GM23248 (cell line): ENCODE measurements at places on chromosomes 5 and 9. TPM values are rescaled to one million over a fixed set of nuclear protein-coding genes. Genes with fewer than 3 reads are reported as not detected.
A peak's percentile ranks its signal among the peaks of the same experiment; 100 is the strongest.

- no peak for DNase-seq
These were observed 1380.5 kb upstream of the WWC1 start for GRCh38 chr5:166910995-166911394.

Gene ZNF366
- not detected in 2 replicates for total RNA-seq

GRCh38 chr5:61731946-61732314 is 399.9 kb downstream of the ZSWIM6 start:
- no peak for DNase-seq

- no peak for DNase-seq
These were observed 5.7 kb upstream of the GAPVD1 start for GRCh38 chr9:125255781-125256391.

DNA sequence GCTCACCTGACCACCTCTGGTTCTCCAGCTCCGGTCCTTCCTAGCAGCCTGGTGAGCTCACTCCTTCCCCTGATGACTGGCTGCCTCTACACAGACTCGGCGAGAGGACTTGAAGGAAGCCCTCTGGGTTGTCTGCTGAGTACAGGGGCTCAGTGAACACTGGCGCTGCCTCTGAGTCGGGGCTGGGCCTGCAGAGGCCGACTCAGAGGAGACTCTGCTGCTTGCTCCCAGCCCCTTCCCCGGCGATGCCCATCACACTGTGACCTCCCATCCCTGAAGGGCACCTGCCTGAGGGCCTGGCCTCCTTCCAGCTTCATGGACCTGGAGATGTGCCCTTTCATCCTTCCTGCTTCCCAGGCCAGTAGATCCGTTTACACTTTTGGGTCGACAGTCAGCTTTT is 22.0 kb downstream of the CRB2 start:
- no peak for DNase-seq

DNA sequence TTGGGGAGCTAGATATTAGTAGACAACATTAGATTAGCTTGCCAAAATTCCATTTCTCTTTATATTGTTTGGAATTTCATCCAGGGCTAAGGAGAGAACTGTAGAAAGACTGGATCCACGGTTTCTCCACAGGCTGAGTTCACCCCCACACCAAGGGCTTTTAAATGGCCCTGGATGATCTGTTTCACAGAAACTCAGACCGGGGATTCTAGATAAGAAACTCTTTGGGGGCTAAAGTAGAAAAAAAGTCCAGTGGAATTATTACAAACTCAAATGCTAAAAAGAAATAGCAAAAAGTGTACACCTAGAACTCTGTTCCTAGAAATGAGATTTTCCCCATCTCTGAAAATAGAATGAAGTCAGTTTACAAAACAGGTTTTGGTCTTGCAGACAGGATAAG is 80.9 kb downstream of the SUSD1 start:
- no peak for DNase-seq

DNA sequence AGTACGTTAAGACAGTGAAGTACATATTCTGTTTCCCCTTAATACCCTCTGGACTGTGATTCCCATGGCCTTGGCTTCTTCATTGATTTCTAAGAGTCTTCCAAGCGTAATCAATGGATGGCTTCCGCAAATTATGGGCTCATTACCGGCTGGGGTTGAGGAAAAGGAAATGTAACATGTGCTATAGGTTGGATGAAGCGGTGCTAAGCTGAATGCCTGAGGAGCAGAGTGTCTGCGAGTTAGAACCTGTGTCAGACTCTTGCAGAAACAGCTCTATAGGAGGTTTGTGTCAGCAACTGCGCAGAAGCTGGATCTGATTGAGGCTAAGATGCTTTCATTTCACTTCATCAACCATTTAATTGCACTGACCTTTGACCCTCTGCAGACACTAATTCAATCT is 114.3 kb upstream of the CDH18 start:
- DNase-seq = no peak

GRCh38 chr5:160970605-160971191 is 118.7 kb upstream of the ATP10B start:
- DNase-seq = peak; percentile 47

Gene ANKDD1B
- 1.9 TPM in 1 of 2 replicates, not detected in the other for total RNA-seq

DNA sequence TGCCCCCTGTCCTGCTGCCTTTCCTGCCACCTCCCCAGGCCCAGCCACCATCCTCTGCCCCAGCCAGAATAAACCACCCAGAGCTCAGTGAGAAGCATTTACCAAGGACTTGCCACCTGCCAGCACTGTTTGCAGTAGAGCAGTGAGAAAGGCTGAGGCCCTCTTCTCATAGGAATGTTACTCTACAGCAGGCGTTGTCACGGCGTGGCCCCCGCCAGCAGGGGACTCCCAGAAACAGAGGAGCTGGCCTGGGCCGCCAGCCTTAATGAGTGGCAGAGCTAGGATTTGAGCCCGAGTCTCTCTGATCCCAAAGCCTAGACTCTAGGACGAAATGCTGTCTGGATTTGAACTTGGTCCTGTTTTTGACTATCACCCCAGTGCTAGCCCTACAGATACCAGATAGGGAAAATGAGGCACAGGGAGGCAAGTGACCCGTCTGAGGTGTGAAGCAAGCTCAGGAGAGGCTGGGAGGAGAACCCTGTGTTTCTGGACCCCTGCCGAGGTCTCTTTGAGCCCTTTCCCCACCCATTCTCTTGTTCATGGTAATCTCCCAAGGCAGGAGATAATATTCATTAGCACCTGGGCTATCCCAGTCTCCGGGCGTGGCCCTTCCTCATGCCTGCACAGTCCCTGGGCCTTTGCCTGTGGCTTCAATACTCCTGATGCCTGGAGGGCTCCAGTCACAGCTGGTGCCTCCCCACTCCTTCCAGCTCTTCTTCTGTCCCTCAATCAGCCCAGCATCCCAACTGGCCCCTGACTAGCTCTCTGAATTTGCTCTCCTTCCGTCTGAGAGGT is 30.7 kb downstream of the HRH2 start:
- DNase-seq = no peak

Gene ZSWIM6
- 3.9 and 4.8 TPM in 2 replicates for total RNA-seq

DNA sequence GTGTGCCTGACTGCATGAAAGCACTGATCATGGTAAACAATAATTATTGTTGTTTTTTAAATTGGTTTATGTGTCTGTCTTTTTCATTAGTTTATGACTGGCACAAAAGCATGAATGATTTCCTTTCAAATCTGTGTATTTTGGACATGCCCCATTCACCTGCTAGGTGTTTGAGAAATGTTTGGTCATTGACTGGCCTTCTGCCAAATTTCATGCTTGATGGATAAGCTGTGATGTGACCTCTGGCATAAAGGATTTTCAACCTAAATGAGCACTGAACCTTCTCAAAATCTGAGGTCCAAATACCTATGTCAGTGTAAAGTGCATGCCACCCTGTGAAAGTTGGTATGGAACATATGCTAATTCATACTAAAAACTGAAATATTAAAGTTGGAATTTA is 204.5 kb downstream of the BRINP1 start:
- no peak for DNase-seq

- DNase-seq = no peak
These were observed 56.7 kb upstream of the GCNT4 start for GRCh38 chr5:75108931-75109596.

Gene F12
- total RNA-seq = 0.43 and 1.3 TPM in 2 replicates

Gene ENHO
- not detected in 2 replicates for total RNA-seq

- no peak for DNase-seq
These were observed 172.3 kb downstream of the CACNA1B start for GRCh38 chr9:138049779-138050471.

DNA sequence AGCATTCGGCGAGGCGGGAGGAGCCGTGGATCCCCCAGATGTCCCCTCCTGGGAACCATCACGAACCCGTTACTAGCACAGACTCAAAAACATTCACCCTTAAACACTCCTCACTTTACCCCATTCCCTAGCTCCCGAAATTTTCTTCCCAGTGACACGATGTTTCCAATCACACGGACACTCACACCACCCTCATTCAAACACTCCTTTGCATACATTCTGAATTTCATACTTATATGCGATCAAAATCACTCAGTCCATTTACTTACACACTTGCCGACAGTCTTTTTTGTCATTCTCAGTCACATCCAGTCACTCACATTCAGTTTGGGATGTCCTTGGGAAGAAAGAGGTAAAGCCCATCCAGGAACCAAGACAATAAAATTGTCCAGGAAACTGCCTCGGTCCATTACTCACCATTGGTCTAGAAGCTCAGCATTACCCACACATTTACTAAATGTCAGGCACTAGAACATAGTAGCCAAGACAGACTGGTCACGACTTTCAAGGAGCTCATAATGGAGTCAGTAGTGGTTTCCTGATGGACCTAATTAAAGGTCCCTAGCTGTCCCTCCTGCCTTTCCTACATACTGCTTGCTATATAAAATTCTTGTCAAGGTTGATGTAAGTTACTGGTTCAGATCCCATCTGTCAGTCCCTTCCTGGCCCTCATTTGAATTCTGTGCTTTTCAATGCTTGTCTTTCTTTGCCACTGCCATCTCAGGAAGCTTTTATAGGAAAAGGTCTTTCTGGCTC is 574 bp downstream of the SLC35A4 start:
- peak; percentile 80 for DNase-seq

GRCh38 chr5:41414598-41414997 is 95.8 kb downstream of the PLCXD3 start:
- peak; percentile 93 for DNase-seq

Gene LRRC70
- 0.51 and 1.1 TPM in 2 replicates for total RNA-seq

Gene C9orf50
- 0.32 TPM in 1 of 2 replicates, not detected in the other for total RNA-seq

Gene FAM221B
- total RNA-seq = not detected in 2 replicates

GRCh38 chr5:87185838-87186237 is 81.8 kb upstream of the RASA1 start:
- DNase-seq = no peak
